Hematopoietic multipotent progenitor cell treated with erythropoietin and hydrocortisone succinate and interleukin-3 and kit ligand, for 15 days (in vitro differentiated cells): ENCODE measurements at places on chromosomes 16 and 17.

- DNase-seq = no peak
These were observed 13.5 kb upstream of the MTMR4 start for GRCh38 chr17:58527949-58528348.

DNA sequence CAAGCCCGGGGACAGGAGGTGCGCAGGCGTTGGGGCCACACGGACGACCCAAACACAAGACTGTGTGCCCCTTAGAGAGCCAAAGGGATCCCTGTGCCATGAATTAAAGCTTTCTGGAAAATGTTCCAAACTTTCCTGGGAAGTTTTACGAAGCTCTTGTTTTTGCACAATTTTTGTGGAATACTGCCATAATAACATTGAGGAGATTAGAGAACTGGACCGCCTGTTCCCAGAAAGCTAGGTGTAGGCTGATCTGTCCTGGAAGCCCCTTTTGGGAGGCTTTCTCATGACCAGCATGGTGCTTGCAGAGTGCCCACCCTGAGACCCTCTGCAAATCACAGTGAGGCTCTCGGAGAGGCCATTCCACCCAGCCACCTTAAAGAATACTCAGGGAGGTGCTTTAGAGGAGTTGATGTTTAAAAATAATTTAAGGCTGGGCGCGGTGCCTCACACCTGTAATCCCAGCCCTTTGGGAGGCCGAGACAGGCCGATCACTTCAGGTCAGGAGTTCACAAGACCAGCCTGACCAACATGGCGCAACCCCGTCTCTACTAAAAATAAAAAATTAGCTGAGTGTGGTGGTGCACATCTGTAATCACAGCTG lies 1.1 kb downstream of the KDM8 start:
- DNase-seq = no peak

- no peak for DNase-seq
These were observed 139.7 kb upstream of the CDH5 start for GRCh38 chr16:66226762-66227161.

DNA sequence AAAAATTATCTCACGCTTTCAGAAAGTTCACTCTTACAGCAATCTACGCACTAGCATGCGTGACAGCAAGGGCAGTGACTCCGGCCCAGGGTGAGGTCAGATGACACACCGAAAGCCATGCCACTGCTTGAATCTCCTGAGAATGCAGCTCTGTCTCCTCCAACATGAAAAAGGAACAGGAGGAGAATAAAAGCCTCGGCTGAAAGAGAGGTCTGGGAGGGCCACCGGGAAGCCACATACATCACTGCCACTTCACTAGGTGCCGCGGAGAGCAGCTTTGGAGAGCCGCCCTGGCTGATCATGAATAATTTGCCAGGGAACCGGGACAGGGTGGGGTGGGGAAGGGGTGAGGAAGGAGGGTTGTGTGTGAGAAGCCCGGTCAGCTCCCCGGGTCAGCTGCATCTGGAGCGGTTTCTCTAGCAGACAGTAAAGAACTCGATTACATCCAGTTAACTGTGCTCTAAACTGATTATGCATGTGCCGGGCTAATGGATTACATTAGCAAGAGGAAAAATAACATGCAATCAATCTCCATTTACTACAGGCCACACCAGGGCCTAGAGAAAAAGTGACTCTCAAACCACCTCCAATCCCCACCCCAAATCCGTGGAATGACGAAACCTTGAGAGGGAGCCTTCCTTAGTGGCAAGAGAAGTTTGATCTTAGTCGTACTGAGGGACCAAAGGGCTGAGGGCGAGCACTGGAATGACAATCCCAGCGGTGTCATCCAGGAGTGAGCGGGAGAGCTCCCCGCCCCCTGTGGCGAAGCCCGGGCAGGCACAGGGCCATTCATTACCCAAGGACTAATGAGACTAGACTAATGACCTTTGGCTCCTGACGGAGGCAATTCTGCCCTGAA lies 100.3 kb downstream of the ZFHX3 start:
- no peak for DNase-seq

DNA sequence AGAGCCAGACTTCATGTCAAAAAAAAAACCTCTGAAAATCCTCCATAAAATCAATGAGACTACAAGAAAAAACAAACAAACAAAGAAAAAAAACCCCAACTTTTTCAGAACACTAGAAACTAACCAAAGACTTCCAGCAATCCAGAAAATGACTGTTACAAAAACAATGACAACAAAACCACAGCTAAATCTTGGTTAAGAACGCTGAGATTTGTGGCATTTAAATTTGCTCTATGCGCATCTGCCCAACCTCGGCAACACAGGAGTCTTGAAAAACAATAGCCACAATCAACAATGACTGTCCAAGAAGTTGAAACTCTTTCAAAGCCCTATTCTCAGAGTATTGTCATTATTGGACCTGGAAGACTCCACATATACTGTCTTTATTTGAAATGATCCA lies 402.4 kb downstream of the ZFHX3 start:
- DNase-seq = no peak

DNA sequence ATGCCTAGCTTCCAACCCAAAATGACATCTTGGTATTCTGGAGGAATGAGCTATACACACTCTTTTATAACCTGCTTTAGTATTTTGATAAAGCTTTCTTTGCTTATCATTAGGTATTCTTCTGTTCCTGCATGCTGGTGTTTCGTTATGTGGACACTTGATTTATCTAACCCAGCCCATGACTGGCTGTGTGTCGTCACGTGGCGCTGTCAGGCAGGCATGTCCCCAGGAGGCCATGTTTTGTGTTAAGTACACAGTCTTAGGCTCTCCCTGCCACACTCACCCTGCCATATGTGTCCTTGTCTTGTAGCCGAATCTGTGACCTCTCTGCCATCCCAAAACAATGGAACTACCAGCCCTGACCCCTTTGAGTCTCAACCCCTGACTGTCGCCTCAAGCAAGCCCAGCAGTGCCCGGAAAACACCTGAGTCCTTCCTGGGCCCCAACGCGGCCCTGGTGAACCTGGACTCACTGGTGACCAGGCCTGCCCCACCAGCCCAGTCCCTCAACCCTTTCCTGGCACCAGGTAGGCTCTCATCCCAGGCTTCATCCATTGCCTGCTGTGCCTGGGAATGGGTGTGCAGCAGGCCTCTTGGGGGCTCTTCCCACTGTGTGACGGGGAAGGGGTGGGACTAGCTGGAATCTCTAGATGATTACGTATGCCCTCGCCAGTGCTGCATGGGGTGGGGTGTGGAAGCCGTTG lies 30.8 kb downstream of the B9D1 start:
- peak; percentile 40 for DNase-seq

- no peak for DNase-seq
These were observed 116.7 kb downstream of the CACNG3 start for GRCh38 chr16:24372824-24373223.

- DNase-seq = no peak
These were observed 14.4 kb downstream of the SDR42E1 start for GRCh38 chr16:81996664-81997509.

GRCh38 chr17:18139949-18140348 lies 31.4 kb downstream of the MYO15A start:
- no peak for DNase-seq

DNA sequence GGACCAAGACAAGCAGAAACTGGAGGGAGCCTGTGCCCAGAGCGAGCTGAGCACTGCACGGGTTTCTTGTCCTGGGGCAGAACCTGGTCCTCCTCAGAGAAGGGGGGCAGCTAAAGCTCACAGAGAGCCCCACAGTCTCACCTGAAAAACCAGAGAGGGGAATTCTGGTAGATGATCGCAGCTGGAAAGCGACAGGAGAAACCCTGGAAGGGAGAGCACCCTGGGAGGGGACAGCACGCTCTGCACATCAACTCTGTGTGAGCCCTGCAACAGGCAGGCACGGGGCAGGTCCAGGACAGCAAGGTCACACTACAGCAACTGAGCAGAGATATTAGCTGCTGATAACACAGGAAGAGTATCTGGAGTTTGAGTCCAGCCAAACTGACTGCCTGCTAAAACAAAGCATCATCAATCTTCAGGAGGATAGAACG lies 18.2 kb downstream of the ZCCHC14 start:
- no peak for DNase-seq
